ENCODE measurements at places on chromosomes 12 and 14.

DNA sequence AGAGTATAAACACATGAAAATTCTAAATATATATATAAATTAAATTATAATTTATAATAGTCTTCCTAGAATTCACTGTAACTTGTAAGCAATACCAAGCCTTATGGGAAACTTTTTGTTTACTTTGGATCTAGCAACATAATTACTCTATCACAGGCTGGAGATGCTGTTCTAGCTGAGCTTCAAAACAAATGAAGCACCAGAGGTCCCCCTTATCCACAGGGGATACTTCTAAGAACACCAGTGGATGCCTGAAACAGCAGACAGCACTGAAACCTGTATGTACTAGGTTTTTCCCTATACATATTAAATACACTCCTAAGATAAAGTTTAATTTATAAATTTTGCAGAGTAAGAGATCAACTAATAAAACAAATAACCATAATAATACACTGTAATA lies 96.6 kb downstream of the CDK17 start:
- DNase-seq = no peak

GRCh38 chr14:93086441-93087055 lies 29.2 kb downstream of the ITPK1 start:
- no peak for DNase-seq

DNA sequence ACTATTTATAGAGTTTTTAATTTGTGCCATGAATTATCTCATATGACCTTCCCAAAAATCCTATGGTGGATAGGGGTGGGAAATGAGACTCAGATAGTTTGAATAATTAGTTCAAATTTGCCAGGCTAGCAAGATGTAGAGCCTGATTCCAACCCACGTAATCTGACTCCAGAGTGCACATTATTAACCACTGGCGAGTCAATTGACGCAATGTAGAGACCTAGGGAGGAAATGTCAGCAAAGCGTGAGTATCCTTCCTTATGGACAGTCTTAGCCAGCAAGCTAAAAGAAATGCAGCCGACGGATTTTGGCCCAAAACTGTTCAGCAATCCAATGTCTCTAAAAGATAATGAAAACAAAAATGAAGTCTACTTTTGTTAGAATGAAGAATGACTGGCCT lies 193.3 kb upstream of the KRR1 start:
- no peak for DNase-seq

GRCh38 chr12:101563212-101563611 lies 31.6 kb upstream of the MYBPC1 start:
- DNase-seq = no peak

GRCh38 chr14:22607291-22607690 lies 9.2 kb downstream of the ABHD4 start:
- no peak for DNase-seq

DNA sequence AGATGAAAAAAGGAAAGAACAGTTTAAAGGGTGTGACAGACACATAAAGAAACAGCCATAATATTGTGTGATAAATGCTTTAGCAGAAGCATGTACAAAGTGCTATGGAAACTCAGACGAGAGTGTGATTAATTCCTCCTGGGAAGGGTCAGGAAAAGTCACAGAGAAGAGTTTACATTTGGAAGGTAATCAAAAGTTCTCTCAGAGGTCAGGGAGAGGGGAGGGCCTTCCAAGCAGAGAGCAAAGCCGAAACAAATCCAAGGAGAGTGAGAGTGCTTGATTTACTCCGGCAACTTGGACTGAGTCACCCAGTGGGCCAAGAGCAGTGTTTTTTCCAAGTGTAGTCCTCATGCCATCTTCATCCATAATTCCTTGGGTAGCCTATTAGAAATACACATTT lies 108.3 kb downstream of the IGF1 start:
- no peak for DNase-seq

DNA sequence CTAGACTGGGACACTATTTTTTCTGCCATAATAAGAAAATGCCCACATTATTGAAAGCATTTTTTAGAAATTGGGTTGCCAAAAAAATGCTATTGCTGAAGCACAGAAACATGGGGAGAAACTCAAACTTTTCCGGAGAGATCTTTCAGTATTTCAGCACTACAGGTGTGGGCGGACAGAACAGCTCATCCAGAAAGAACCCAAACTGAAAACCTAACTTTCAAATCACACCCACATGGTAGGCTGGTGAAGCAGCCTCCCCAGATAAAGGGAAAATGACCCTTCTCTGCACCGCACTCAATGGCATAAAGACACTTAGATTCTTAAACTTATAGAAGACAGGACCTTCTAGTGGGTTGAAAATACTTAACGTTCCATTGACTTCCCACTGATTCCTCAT lies 62.3 kb upstream of the TMPO start:
- no peak for DNase-seq

GRCh38 chr14:68495101-68496039 lies 297.5 kb downstream of the ZFP36L1 start:
- no peak for DNase-seq

- DNase-seq = no peak
These were observed 104.5 kb downstream of the ETNK1 start for GRCh38 chr12:22729431-22729956.

DNA sequence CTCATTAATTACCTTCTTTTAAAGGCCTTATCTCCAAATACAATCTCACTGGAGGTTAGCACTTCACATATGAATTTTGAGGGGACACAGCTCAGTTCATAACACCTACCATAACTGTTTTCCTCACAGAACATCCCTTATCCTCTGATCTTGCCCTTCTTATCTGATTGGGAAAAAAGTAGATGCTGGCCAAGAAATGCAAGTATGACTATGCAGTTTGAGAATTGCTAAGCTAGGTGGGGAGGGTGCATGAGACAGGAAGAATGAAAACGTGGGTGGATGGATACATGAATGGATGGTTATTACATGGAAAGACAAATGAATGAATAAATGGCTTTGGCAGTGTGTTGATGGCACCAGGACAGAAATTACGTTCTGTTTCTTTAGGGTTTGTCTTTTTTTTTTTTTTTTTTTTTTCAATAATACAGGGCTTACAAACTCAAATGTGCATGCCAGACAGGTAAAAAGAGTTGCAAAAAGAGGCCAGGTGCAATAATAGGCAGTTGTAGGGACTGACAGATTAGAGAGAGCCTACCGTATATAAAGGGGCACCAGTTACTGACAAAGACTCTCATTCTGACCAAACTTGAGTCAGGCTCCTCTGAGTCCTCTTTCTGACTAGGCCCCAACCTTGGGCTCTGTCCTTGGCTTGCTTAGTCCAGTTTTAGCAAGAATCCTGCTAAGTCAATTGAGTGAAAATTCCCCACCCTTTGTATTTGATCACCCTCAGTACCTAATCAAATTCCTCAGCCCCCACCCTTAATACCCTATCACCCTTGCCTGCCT lies 304.9 kb downstream of the ZFP36L1 start:
- DNase-seq = no peak

DNA sequence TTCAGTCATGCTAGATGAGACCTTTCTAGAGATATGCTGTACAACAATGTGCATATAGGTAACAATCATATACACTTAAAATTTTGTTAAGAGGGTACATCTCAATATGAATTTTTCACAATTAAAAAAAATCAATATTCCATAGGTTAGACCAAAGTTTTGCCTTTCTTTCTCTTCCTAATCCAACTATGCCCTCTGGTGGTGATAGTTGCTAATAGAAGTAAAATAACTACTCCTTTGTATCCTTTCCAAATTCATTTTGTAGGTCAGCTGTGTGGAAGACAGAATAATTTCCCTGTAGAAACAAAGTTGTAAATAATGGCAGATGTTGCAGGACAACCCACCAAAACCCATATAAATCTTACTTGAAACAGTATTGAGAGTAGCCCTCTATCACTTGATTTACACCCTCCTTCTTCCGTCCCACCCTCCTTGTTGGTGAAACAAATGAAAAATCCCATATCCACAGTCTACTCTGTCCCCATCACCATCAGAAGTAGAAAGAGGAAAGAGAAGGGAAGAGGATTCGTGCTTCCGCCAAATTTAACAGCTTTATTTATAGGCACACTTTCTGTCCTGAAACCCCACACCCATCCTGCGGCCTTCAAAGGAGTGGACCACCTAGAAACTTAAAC lies 34.2 kb upstream of the KICS2 start:
- DNase-seq = peak; percentile 66

GRCh38 chr12:127438512-127439244 lies 828.3 kb upstream of the TMEM132C start:
- DNase-seq = no peak

DNA sequence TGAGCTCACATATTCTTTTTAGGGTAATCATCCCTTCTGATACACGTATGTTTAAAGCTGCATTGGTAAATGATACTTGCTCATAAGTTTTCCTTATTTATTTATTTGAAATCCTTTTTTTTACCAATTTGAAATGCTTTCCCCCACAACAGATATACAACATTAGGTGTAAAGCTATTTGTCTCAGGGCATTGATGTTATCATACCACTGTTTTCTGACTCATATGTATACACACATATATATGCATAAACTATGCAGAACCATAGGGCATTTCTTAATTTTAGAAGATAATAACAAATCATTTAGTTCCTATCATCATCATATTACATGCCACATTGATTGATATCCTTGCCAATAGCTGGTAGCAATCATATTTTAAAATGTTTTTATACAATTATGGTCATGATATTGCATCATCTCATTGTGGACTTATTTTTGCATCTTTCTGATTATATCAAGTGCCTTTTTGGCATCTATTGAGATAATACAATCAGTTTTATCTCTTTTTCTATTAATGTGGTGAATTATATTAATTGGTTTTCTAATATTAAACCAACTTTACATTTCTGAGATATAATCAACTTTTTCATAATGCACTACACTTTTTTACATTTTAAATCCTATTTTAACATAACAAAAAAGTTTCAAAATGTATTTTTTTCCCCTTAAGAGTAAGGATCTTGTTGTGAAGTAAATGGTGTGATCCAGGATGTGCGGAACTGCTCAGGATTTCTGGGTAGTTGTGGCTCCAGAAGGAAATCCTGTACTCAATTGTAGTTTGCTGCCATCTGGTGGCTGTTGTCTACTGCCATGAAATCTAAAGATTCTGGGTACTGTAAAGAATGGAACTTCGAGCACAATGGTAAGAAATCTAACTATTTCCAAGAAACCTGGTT lies 16.7 kb downstream of the OR9K2 start:
- peak; percentile 40 for DNase-seq

DNA sequence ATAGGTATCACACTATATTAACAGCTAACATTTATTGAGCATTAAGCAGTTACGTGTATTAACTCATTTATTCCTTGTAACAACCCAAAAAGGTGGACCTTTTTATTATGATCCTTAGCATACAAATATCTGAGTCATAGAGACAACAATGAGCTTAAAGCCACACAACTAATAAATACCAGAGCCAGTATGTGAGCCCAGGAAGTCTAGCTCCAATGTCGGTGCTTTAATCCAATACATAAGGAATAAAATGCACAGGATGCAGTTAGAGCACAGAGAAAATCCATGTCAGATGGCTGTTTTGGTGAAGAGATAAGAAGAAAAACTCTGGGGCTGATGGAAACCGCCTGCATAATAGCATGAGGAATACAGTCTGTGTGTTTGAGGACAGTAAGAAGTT lies 888.6 kb downstream of the TMTC2 start:
- no peak for DNase-seq

DNA sequence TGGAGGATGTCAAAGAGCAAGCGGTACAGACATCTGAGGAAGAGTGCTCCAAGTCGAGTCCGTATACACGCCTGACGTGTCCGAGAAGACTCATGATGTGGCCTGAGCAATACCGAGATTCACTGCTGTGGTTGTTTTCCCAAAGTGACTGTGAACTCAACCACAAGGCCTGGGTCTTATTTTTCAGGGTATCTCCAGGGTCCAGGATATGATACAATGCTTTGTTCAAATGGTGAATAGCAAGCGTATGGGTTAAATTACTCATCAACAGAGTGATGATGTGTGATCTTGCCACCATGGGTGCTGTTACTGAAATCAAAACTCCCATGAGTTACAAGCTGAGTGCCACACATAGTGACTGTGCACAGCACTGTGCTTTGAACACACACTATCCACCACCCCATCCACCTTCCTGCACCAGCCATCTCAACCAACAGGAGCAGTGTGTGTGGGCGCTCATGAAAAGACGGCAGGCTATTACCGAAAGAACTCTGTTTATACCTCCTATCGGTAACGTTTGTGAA lies 109.6 kb downstream of the BCAT1 start:
- peak; percentile 22 for DNase-seq

- no peak for DNase-seq
These were observed 4.0 kb upstream of the NAA25 start for GRCh38 chr12:112112409-112113133.

GRCh38 chr14:74948228-74949175 lies 6.9 kb downstream of the PGF start:
- no peak for DNase-seq

- DNase-seq = peak; percentile 44
These were observed 2.0 kb downstream of the ZBTB25 start for GRCh38 chr14:64501411-64502171.

DNA sequence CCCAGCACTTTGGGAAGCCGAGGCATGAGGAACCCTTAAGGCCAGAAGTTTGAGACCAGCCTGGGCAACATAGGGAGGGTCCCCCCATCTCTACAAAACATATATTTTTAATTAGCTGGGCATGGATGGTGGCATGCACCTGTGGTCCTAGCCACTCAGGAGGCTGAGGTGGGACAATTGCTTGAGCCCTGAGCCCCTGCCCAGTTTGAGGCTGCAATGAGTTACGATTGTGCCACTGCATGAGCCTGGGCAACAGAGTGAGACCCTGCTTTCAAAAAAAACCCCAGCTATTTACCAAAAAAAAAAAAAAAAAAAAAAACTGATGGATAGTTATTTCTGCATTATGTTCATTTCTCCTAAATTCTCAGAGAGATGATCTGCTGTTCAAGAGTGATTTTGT lies 230.0 kb downstream of the SOX5 start:
- DNase-seq = no peak

GRCh38 chr12:43315961-43316360 lies 236.0 kb downstream of the ADAMTS20 start:
- DNase-seq = no peak

DNA sequence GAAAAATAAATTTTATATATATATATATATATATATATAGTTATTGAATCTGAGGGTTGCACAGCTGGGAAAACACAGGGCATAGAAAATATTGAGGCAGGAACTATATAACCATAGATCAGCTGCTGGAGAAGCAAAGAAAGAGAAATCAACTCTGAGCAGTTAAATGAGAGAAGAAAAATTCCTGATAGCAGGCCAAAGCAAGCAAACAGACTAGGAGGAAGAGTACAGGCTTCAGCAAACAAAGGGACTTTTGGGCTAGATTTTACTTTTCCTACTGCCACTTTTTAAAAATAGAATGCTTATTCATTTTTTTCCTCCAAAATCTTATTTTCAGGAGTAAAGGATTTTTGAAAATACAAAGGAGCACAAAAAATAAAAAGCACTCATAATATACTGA lies 216.0 kb upstream of the PRKD1 start:
- DNase-seq = no peak

GRCh38 chr14:68890173-68890931 lies 88.8 kb downstream of the ACTN1 start:
- no peak for DNase-seq

All from CD4-positive, alpha-beta T cell treated with Interleukin-2 at 100 ng/mL for 4 hours (primary cell).